Smooth muscle cell of the brain vasculature (primary cell): ENCODE measurements at places on chromosomes 13 and 19.

GRCh38 chr13:27997904-27998522 lies 9.5 kb upstream of the URAD start:
- no peak for DNase-seq

GRCh38 chr13:98927951-98928927 lies 49.6 kb downstream of the DOCK9 start:
- DNase-seq: no peak

DNA sequence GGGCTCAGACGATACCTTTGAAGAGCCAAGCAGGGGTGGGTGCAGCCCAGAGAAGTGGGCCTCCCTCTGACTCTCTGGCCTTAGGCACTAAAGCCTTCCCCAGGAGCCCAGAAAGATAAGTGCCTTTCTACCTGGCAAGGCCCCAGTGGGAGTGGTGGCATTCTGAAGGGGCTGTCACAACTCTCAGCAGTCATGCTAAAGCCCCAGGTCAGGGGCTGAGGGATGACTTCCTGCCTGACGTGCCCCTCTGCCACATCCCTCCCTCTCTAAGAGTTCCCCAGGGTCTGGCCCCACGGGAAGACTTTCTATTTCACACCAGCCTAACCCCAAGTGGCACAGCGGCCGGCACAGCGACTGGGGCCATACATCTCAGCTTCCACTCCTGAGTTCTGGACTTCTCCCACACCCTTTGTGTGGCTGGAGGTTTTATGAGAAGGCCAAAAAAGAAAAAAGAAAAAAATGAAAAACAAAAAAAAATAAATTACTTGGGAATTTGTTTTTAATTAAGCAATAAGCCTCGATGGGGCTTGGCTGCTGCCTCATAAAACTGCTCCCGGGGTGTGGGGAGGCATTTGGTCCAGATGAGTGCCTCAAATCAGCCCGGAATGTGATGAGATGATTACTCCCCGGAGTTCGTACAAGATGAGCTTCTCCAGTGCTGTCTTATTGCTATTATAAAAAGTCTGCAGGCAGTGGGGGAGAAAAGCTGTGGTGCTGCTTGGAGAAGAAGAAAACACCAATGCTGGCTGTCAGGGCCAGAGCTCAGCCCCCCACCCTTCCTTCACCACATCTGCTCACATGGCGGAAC lies 28.5 kb upstream of the PLEKHF1 start:
- DNase-seq: no peak

DNA sequence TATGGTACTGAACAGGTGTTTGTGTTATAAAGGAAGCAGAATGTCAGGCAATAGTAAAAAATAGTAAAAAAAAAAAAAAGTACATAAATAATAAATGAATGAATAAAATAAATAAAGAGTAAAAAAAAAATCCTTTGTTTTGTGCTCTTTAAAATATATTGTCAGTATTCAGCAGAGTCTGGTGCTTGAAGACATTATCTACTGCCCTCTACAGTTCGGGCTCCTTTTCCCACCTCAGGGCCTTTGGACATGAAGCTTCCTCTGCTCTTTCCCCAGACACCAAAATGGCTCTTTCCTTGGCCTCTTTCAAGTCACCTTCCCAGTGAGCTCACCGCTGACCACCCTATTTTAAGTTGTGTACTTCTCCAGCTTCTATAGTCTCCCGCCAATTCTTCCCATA lies 137.5 kb downstream of the TNFRSF19 start:
- DNase-seq: no peak

GRCh38 chr13:110713981-110714796 lies 689 bp downstream of the ING1 start:
- DNase-seq: no peak

DNA sequence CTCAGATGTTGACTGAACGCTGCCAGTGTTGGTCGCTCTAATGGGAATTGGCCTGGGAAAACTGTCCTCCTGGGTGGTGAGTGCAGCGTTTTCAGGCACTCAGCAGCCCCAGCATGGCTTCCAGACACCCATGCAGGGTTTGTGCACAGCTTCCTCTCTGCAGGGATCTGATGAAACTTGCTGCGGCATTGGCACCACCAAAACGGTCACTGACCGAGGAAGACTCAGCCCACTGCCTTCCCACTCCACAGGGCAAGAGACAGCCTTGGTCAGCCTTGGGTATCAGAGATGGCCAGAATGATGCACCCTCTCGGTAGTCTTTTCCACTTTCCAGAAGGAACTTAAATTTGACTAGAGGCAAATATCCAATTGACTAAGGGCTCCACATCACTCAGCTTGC lies 398.9 kb downstream of the IRS2 start:
- DNase-seq: no peak

- DNase-seq: no peak
Measured at GRCh38 chr13:20099319-20099718, 61.5 kb downstream of the GJA3 start.

- no peak for DNase-seq
Measured at GRCh38 chr19:6373813-6374108, 1.2 kb downstream of the ALKBH7 start.

- no peak for DNase-seq
Measured at GRCh38 chr19:38453596-38453995, 20.1 kb downstream of the RYR1 start.

DNA sequence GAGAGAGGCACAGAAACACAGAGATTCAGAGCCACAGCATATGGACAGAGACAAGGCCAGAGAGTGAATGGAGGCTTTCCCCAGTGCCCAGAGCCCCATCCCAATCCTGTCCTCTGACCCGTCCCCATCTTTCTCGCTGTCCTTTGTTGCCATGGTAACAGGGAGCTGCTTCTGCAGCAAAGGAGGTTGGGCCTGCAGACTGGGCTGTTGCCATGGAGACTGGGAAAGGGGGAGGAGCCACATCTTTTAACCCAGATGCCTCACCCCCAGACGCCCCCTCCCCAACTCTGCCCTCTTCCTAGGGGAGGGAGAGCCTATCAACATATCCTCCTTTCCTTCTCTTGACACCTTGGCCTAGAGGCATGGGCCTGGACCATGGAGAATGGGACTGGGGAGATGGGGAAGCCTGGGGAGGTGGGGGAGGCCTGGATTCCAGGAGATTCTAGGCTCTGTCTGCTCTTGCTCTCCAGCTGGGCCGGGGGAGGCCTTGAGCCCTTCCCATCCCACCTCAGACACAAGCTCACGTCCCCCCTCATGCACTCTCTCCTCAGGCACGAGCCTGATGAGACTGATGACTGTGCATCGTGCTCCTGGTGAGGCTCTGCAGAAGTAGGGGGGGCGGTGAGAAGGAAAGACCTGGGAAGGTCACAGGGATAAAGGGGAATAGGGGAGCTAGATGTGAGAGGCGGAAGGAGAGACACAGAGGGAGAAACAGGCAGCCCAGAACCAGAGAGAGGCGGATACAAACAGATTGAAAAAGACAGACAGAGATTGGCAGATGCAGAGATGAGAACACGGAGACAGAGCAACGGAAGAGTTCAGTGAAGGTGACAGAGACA lies 2.1 kb upstream of the ATP1A3 start:
- DNase-seq: no peak

GRCh38 chr19:36136964-36137686 lies 2.7 kb upstream of the CAPNS1 start:
- no peak for DNase-seq

GRCh38 chr19:46718157-46718933 lies 1.4 kb upstream of the PRKD2 start:
- DNase-seq: no peak

DNA sequence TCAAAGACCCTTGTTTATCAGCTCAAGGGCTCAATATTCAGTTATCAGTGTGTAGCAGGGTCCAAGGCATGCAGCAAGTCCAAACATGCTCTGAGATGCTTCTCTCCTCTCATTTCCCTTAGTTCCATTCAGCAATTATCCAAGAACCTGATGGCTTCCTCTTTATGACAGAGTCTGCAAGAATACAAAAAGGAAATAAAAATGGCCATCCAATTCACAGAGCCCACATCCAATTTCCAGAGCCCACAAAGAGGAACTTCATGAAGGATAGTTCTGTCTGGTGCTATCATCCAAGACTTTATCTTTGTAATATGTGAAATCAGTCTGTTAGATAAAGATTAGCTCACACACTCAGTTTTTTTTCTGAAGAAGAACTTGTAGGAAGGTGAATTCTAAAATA lies 217.2 kb downstream of the LACC1 start:
- DNase-seq: no peak

- no peak for DNase-seq
Measured at GRCh38 chr19:46717034-46717715, at the start of gene PRKD2. Gene PRKD2 (minus strand): TSS chr19:46717114. CDS start chr19:46716370, 744 bp downstream.

DNA sequence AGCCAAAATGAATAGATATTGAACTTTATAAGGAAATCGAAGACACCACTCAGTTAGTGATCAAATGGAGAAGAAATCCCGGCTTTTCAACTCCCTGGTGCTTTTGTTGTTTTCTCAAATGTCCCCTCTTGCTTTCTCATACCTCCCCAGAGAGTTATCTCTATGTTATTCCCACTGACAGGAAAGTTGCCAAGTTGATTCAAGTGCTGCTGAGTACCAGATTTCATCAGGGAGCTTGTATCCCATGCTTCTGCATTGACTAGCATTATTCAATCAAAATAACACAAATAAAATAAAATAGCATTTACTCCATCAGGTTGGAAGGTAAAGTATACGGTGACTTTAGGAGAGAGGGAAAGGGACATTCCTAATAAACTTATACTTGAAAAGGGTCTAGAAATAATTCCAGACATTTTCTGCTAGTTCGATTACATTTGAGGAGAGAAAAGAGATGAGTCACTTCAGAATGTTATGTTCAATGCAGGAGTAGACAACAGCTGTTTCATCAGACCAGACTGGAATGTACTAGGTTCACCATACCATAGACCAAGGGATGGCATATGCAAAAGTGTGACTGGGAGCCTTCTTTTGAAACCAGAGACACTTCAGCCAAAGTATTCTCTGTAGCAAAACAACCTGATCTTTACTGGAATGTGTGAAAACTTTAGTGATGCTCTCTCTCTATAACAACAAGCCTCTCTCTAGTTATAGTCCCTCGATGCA lies 397.8 kb downstream of the FGF14 start:
- no peak for DNase-seq

GRCh38 chr13:110438211-110438610 lies 123.3 kb downstream of the RAB20 start:
- no peak for DNase-seq

DNA sequence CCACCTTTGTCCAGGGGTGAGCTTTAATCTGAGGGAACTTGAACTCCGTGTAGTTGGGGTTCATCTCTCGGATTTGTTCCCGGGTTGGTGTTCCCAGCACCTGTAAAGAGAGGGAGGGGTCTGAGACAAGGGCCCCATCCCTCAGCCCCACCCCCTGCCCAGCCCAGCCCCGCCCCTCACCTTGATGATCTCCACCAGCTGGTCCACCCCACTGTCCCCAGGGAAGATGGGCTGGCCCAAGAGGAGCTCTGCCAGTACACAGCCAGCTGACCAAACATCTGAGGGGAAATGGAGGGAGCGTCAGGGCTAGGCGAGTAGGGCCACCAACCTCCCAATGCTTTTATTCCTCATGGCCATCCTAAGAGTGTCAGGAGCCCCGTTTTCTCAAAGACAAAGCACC lies 9.3 kb downstream of the GSK3A start:
- no peak for DNase-seq

DNA sequence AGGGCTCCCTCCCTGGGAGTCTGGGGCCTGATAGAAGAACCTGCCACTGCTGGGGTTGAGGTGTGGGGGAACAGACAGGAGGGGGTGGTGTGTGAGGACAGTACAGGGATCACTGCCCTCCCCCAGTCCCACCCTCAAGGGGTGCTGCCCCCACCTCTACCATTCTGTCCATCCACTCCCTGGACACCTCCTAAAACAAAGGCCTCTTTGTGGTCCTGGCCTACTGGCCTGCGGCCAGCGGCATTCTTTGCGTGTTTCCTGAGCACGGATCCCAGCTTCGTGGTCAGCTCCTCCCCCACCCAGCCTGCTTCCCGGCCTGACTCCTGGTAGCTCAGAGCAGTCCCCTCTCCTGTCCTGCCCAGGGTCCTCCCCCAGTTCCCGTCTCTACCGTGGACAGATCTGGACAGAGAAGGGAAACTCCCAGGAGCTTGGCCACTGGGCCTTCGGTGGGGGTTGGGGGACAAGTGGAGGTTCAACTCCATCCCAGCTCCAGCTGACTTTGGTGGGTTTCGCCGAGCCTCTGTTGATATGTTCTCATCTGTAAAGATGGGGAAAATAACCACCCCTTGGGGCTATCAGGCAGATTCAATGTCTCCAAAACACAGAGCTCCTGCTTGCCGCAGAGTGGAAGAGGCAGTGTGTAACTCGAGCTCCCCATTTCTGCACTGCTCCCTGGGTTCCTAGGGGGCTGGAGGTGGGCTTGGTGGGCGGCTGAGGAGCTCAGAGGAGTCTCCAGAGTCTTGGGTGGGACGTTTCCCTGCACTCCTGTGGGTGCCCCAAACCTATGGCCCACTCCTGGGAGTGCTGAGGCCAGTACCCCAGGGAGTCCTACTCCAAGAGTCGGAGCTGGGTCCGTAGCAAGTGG lies 48.7 kb downstream of the LYL1 start:
- DNase-seq: no peak

DNA sequence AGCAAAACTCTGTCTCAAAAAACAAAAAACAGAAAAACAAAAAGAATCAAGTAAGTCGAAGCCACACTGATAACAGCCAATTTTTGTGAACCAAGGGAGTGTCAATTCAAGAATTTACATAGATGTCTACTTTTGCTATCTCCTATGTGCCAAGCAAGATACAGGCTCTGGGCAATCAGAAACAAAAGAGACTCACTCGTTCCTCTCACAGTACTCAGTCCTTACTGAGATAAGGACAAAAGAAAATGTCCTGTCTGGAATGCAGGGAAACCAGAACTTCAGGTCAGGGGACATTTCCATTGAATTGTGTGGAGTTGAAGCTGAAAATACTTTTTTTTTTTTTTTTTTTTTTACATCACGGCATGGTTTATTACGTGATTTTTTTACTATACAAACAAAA lies 53.0 kb downstream of the NLRP12 start:
- DNase-seq: no peak

DNA sequence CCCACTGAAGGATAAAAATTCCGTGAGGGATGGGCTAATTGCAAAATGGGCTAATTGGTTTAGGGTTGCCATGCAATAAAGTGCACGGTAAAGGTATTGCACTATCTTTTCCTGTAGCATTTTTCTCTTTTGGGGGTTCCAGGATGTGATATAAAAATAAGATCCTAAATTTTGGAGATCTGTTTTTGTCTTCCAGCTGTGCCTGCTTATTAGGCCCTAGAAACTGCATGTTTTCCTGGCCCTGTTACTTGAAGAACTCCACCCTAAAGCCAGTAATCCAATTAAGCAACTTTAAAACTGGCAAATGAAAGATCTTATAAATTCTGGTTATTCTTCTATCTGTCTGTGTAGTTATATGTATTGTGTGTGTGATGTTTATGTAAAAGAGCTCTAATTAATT lies 2489.6 kb downstream of the PCDH9 start:
- no peak for DNase-seq

DNA sequence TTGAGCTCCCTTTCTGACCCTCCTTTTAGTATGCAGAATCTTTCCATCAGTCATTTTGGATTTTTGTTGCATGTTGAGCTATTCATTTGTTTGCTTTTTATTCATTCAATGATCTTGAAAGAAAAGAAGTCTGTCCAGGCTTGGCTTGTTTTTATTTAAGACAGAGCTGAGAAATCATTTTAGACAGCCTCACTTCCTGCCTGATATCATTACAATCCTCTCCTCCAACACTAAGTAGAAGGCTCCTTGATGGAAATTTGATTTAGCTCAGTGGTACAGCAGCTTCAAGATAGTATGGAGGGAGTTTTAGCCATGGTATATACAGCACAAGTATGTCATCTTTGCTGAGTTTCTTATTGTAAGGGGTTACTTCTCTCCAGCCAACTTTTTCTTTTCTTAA lies 28.4 kb downstream of the MBNL2 start:
- DNase-seq: no peak
